Breast epithelium (tissue), 4 donors: ENCODE measurements at places on chromosomes 5 and 9. TPM values are rescaled to one million over a fixed set of nuclear protein-coding genes. Genes with fewer than 3 reads are reported as not detected.

The BTNL3 gene
- total RNA-seq = not detected

The PCDHAC1 gene
- 2.3 TPM for total RNA-seq

The CEP72 gene
- total RNA-seq = 1.9 TPM

The LOX gene
- total RNA-seq = 35.4 TPM

The QRFP gene
- total RNA-seq = not detected

The SPTLC1 gene
- 109 TPM for total RNA-seq

The MED10 gene
- total RNA-seq = 25.9 TPM

The EFNA5 gene
- total RNA-seq = 34.2 TPM

The FOXD4L4 gene
- total RNA-seq = 0.32 TPM

The PLPP7 gene
- total RNA-seq = 9.3 TPM

The PKD2L2 gene
- not detected for total RNA-seq

The ZNF474 gene
- 0.48 TPM for total RNA-seq

The FREM1 gene
- 12.2 TPM for total RNA-seq

The TRIM36 gene
- 6.9 TPM for total RNA-seq

The ATP10B gene
- not detected for total RNA-seq

The FOXI1 gene
- not detected for total RNA-seq

The SLC25A2 gene
- total RNA-seq = 0.98 TPM

The PCDHGB3 gene
- total RNA-seq = 10.2 TPM

The ZDHHC11B gene
- 3.9 TPM for total RNA-seq

The HACD4 gene
- total RNA-seq = 5.1 TPM

The ENC1 gene
- 16.7 TPM for total RNA-seq

The MXD3 gene
- total RNA-seq = 10.5 TPM

The BRD3OS gene
- 11.4 TPM for total RNA-seq

The SHOC1 gene
- not detected for total RNA-seq

The WDR31 gene
- total RNA-seq = 1.9 TPM

The GABRB2 gene
- 2.5 TPM for total RNA-seq

The TAF1L gene
- not detected for total RNA-seq

The AGXT2 gene
- total RNA-seq = not detected

The ACTBL2 gene
- total RNA-seq = not detected

The TCF7 gene
- 2.1 TPM for total RNA-seq

The SLC25A48 gene
- 0.33 TPM for total RNA-seq

The ACSL6 gene
- 1.8 TPM for total RNA-seq

The TDRD7 gene
- 15.1 TPM for total RNA-seq

The WNT8A gene
- total RNA-seq = not detected

The MAMDC2 gene
- 18.7 TPM for total RNA-seq
